DMS79 treated with DMSO at 0.1 percent for 48 hours (cell line): ENCODE measurements at places on chromosomes 4 and X.

DNA sequence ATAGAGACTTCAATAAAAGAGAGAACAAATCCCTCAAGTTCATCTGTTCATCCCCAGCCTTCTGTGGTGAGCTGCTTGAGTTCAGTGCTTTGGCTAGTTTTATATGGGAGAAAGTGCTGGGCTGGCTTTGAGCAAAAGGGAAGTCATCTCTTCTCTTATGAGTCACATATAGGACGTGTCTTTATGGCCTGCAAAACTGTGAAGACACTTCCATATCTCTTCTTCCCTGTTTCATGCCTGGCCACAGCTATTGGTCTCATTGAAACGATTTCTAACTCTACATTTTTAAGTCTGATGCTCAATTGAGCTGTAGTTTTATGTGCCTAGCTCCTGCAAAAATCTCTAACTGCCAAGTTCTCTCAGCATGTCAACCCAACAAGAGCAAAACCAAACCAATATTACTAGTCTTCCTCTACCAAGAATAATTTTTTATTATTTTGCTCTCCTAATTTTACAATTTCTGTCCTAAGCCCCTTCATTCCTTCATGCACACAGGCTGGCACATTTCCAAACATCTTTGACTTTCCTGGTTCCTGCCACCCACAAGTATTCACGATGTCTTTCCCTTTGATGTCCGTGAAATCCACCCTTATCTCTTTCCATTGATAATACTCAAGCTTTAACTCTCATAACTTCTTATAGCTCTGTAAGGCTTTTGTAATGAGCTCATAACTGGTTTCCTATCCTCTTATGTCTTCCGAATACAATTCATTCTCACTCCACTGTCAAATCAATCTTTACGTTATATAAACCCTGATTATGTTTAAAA, 165.3 kb downstream of the BTC start:
- no peak for DNase-seq

- DNase-seq: no peak
Observed at GRCh38 chrX:110025395-110025794, 22.5 kb downstream of the TMEM164 start.

GRCh38 chr4:184402740-184403383, 71.5 kb downstream of the IRF2 start:
- DNase-seq: no peak

GRCh38 chr4:157444014-157444413, 223.5 kb downstream of the GRIA2 start:
- DNase-seq: no peak

DNA sequence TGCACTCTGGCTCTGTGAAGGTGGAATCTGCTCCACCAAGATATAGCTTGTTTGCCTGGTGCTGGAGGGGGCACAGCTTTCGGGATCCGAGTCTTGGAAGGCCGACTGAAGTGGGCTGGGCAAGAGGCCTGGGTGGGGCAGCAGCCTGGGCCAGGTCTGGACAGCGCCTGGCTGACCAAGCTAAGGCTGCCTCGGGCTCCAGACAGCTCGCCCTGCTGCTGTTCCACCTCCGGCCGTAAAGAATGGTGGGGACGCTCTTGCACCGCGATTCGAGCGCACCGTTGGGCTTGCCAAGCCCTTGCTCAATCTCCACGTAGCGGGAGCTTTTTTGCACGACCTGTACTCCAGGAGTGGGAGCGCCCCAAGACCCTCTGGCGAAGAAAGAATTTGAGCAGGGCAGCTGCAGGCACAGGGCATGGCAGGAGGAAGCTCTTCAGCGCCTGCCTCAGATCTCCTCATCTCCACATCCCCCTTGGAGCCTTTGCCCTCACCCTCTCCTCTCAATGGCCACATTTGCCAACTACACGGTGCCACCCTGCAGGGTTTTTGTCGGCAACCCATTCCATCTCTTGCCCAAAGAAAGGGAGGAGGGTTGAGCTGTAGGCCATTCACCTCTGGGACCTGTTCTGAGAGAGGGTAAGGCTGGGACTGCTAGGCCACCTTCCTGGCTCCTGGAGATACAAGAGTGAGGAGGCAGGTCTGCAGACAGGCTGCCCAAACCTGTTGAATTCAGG, 18.9 kb downstream of the CNGA2 start:
- peak; percentile 33 for DNase-seq

DNA sequence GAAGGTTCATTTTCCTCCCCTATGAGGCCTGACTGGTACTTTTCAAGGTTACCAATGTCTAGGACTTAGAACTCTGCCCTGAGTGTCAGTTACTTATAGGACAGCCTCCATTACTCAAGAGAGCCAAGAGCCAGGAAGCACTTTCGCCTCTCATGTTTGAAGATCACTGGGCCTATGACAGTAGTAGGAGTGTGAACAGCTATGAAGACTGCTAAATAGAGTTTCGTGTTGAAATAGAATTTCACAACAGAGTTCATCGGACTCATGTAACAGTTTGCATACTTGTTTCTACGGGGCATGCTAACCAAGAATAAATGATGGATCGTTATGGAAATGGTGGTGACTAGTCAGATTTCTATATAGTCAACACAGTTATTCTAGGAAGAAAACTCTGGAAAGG, 97.8 kb upstream of the GPC4 start:
- DNase-seq: no peak

GRCh38 chrX:139930401-139930800, 2.5 kb downstream of the ATP11C start:
- DNase-seq: peak; percentile 11

DNA sequence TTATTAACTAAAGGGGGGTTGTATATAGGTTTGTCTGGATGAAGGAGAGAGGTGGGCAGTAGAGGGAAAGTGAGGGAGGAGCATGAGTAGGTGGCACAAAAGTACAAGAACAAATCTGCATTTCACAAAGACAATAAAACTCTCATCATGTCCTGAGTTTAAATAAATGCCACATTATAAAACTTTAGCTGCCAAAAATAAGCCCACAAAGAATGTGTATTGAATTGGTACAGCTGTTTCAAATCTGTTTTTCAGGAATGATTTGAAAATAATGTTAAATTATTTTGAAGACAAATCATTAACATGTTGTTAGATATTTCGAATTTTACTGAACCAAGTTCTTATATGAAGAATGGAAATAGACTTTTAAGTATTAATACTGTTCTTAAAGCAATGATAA, 5.8 kb downstream of the CNKSR2 start:
- DNase-seq: no peak

- DNase-seq: no peak
Observed at GRCh38 chr4:14916554-14917297, 85.6 kb upstream of the CPEB2 start.

DNA sequence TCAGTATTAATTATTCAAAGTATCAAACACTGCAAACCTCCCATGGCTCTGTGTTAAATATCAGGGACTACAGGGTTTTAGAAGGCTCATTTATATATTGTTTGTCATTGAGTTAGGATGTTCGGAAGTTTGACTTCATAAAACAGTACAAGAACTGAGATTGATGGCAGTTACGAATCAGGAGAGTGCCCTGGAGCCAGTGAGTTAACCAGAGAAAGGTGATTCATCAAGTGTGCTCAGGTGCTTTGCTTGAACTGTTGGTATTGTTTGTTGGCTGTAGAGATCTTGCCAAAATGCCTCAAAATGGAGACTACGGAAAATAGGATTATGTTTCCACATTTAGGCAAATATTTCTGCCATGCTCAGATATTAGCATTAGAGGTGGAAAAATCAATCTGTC, 7.5 kb upstream of the GPR101 start:
- no peak for DNase-seq

- no peak for DNase-seq
Observed at GRCh38 chr4:25862411-25863346, at the start of gene SEL1L3. Gene SEL1L3 (minus strand): TSS chr4:25862988. CDS start chr4:25862836, 152 bp downstream.

DNA sequence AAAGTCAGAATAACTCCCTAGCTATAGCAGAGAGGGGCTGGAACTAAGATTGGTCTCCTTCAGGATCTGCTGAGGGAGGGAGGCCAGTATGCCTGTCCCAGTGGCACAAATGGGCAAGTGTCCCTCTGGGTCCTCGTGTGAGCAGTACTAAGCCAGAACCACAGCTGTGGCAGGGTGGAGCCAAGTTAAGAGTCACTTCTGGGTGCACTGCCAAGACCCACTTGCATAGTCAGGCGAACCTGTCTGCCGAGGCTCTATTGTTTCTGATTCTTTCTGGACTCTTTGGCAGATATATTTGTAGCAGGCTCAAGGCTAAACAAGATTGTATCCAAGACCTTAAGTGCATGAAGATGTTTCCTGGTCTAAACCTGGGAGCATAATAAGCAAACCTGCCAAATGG, 1123.7 kb upstream of the POU3F4 start:
- DNase-seq: no peak

- DNase-seq: no peak
Observed at GRCh38 chrX:101483705-101484104, 1.6 kb upstream of the ARMCX4 start.

DNA sequence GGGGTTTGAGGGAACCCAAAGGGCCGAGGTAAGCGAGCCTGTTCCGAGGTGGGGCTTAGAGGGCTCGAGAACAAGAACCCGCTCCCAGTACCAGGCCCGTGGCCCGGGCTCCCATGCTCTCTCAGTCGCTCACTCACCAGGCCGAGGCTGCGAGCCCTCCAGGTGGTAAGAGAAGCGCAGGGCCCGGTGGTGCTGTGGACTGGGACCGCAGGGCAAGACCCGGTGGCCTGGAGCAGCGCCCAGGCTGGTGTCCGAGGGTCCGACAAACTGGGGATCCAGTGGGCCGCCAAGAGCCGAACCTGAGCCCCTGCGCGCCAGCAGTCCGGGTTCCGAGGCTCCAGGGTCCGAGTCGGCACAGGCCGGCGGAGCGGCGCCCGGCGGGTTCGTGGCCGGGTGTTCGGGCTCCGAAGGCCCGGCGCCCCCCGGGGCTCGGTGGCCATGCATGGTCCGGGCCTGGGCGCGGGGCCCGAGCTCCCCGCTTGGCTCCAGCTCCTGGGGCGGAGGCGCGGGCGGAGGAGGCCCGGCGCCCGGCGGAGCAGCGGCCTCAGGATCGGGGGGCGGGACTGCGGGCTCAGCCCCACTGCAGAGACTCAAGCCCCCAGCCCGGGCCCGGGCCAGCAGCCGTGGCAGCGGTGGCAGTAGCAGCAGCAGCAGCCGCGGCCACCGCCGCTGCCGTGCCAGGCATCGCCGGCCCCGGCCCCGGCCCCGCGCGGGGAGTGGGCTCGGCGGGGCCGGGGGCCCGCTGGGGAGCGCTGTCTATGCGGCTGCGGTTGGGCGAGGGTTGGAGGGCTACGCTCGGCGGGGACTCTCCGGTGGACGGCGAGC, 833 bp downstream of the FGD1 start:
- DNase-seq: no peak

DNA sequence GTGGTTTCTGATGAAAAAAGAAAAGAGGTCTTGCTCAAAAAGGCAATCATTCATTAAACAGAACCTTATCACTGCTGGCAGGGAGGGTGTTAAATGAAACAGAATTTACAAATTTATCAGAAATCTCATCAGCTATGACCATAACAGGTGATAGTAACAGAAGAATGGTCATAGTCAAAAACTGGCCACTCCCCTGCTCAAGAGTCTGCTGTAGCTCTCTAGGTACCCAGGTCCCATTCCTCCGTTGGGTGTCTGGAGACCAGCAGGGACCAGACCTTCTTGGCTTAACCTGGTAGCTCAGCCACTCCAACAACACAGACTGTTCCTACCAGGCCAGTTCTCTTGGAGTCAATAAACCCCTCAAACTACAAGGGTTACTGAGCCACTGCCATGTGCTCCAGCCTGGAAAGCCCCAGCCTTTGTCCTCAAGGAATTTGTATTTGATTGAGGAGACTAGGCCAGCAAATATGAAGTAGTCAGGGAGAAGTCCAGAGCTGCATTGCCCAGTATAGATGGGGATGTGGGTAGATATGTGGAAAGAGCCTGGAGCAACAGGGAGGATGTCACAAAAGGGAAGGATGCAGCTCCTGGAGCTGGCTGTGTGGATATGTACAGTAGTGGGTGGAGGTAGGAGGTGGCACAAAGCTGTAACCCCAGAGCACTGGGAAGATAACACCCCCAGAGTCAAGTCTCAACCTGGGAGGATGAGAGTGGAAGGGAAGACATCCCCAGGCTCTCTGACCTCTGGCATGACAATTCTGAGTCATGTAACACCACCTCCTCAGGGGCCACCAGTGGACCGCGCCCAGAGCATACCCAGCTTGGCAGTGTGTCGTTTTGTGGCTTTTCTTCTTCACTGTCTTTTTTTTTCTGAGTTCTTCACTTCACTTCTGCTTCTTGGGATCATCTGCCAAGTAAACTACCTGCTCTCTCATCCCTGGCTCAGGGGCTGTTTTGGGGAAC, 21.9 kb downstream of the RASL11B start:
- DNase-seq: no peak

- DNase-seq: no peak
Observed at GRCh38 chr4:85777908-85778631, 303.1 kb downstream of the ARHGAP24 start.

- DNase-seq: no peak
Observed at GRCh38 chr4:177380730-177381287, 61.4 kb downstream of the AGA start.

DNA sequence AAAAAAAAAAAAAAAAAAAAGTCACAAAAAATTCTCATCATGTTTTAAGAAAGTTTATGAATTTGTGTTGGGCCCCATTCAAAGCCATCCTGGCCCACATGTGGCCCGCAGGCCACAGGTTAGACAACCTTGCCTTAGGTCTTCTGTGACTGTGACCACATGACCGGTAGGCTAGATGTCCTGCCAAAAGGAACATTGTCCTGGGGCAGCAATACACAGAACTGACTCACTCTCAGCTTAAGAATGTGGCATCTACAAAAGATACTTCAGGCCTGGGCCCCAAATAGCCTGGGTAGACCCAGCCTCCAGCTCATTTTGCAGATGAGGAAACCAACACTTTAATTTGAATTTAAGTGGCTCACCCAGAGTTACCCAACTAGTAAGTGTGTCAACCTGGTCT, 10.0 kb downstream of the AWAT2 start:
- no peak for DNase-seq

DNA sequence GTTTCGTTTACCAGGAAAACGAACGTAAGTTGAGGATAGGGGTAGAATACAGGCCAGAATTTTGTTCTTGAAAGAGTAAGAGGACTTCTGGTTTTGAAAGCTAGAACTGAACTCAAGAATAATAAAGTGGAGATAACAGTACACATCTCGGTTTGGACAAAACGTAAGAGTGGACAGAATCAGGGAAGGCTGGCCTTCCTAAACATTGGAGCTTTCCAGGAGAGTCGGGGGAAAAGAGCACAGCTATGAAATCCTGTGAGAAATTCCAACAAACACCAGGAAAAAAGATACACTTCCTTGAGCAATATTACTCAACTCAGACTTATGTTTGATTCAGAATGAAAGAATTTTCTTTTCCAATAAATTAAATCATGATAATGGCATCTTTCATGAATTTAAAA, 1.2 kb downstream of the CTSO start:
- DNase-seq: no peak

DNA sequence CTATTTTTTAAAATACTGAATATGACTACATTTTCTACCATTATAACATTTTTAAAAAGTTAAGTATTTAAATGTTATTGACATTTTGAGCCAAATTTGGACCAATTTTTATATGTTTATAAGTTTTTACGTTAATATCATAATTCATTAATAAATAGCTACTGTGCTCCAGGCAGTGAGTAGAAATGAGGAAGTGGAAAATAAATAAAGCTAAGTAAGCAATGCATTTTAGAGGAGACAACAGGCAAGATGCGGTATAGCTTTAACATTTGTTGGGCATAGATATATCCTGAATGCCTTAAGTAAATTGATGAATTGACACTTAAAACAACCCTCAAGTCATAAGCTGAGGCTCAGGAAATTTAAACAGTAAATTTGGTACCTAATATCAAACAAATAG, 474.8 kb downstream of the PCDH10 start:
- no peak for DNase-seq

- peak; percentile 72 for DNase-seq
Observed at GRCh38 chr4:56689201-56689969, 8.3 kb upstream of the HOPX start.

GRCh38 chr4:183738081-183738673, 79.1 kb downstream of the TRAPPC11 start:
- no peak for DNase-seq
